ENCODE measurements at places on chromosomes 13 and 19.

DNA sequence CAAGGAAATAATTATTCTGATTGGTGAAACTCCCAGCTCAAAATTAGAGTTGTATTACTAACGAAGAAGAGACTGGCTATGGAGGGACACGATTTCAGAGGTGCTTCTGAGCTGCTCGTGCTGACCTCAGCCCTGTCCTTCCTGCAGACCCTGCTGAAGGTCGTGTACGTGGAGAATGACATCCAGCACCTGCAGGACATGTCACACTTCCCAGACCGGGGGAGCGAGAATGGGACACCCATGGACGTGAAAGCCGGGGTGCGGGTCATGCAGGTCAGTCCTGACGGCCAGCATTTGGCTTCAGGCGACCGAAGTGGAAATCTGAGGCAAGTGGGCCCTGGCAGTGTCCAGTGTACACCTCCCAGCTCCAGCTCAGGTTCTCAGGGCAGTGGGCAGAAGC lies 28.0 kb upstream of the OVOL3 start:
- DNase-seq: no peak

GRCh38 chr19:55484593-55485438 lies at the start of gene NAT14:
Gene NAT14 (plus strand): TSS chr19:55485188. CDS start chr19:55485709, 521 bp downstream.
- no peak for DNase-seq

DNA sequence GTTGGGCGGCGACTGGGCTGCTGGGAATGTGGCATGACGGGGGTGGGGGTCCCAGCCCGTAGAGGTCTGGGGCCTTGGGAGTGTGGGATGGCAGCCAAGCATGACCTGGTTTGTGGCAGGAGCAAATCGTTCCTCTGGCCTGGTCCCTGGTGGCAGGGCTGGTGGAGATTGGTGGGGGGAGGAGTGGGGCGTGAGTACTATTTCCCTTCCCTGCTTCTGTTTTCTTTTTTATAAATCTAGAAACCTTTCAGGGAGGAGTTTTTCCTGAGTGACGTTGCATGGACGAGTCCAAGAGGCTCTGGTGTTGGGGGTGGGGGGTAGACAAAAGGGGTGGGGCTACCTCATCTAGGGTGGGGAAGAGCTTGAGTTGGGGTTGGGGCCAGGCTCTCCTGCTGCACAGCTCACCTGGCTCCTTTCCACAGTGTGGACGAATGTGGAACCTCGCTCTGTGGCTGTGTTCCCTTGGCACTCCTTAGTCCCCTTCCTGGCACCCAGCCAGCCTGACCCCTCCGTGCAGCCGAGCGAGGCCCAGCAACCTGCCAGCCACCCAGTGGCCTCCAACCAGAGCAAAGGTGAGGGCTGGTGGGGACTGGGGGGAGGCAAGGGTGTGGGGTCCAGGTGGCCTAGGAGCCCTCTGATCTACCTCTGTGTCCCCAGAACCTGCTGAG lies 15.4 kb upstream of the PRR19 start:
- no peak for DNase-seq

- DNase-seq: no peak
Observed at GRCh38 chr13:83150616-83151307, 731.5 kb downstream of the SLITRK1 start.

DNA sequence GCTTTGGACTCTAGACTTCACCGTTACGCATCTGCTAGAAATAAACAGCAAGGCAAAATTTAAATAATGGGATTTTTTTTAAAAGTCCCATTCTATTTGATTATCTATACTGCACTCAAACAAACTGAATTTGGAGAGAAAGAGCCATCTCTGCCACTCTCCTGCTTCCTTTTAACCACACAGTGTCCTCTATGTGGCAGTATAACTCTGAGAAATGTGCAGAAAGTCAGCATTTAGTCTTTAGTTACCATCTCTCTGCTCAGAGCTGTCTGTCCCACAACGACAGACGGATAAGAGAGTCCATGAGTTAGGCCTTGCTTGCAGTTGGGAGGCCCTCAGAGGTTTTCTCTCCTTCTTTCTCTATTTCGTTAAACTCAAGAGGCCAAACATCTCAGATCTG lies 21.2 kb downstream of the CCNA1 start:
- no peak for DNase-seq

GRCh38 chr19:40283414-40284250 lies 1.5 kb downstream of the AKT2 start:
- no peak for DNase-seq
